ENCODE measurements at places on chromosomes 5 and 9.

- no peak for DNase-seq
These were observed 61.4 kb downstream of the ARHGEF28 start for GRCh38 chr5:73687357-73687756.

GRCh38 chr9:85172001-85172978 is 502.8 kb downstream of the NTRK2 start:
- DNase-seq: no peak

DNA sequence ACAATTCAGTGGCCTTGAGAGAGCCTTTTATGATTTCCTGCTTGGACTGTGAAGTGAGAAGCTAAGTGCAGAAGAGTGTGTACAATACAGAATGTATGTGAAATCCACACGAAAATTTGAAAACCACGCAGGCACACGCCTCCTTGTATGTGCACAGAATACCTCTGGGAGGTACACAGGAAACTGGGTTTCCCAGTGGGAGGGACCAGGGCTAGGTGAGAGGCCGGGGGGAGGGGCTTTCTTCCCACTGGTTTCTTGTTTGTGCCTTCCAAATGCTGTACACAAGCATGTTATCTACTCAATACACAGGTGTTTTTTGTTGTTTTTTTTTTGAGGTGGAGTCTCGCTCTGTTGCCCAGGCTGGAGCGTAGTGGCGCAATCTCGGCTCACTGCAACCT is 16.1 kb downstream of the C9orf50 start:
- DNase-seq: no peak

DNA sequence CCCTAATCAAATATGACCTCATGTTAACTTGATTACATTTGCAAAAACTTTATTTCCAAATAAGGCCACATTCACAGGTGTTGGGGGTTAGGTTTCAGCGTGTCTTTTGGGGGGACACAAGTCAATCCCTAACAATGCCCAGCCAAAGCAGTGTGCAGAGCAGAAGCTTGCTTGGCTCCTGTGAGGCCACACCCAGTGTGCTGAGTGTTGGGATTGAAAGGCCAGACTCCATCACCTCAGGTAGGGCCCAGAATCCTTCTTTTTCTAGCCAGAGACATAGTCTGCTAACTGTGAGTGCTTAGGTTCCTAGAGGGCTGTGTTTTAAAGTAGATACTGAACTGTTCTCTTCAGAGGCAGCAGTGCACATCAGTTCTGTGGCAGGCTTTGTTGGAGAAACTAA is 27.9 kb downstream of the KDM4C start:
- DNase-seq: no peak

- DNase-seq: no peak
These were observed 383.9 kb downstream of the SH3GL2 start for GRCh38 chr9:17962747-17963146.

DNA sequence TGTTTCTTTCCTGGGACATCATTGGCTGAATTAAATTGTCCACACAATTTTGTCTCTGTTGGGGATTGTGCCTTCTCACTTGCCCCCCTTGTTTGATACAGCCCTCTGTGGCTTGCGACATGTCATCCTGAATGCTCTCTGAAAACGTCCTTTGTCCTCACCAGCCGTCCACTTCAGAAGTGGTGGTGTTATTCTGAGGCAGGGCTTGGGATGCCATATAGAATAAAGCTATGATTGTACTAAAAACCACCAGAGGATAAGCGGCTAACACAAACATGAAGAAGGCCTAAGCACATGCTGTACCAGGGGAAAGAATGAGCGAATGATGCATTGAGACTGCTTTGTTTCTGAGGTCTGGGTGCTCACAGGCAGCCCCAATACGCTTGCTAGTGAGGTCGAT is 3.5 kb upstream of the SNX30 start:
- no peak for DNase-seq

GRCh38 chr5:148898413-148899075 is 72.1 kb downstream of the ADRB2 start:
- no peak for DNase-seq

GRCh38 chr5:79561525-79561893 is 47.6 kb upstream of the HOMER1 start:
- DNase-seq: no peak

DNA sequence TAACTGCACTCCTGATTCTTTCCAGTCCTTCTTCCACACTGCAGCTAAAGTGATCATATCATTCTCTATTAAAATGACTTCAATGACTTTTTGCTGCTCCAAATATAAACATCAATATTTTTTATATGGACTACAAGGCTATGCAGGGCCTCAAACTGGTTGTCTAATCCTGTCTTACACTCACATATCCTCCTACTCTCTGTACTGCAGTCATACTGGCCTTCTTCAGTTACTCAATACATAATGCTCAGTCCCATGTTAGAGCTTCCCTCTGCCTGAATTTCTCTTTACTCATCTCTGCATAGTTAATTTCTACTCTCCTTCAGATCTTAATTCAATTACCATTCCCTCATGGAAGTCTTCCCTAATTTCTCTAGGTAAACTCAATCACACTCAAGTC is 3.4 kb downstream of the MEIKIN start:
- peak; percentile 59 for DNase-seq
